Activated CD4-positive, alpha-beta memory T cell treated with anti-CD3 and anti-CD28 coated beads for 36 hours (primary cell): ENCODE measurements at places on chromosomes 4 and X. TPM values are rescaled to one million over a fixed set of nuclear protein-coding genes. Genes with fewer than 3 reads are reported as not detected.

DNA sequence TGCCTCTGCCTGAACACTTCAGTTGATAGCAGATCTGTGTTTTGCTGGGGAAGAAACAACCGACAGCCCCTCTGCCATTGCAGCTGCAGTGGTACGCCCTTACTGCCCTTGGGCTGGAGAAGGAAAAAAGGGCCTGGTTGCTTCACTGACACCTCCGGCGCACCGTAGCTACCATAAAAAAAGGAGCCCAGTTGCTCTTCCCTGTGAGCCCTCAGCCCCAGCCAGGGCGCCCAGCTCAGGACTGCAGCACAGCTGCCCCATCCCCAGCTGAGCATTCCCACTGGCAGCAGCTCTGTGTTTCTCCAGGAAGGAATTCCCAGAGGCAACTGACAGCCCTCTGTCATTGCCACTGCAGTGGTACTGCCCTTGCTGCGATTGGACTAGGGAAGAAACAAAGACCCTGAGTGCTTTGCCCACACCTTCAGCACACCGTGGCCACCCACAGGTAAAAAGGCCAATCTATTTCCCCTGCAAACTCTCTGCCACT is 142.7 kb downstream of the DKK2 start:
- no peak for DNase-seq
- H3K4me3 ChIP-seq = no peak overlapping the region
- H3K27ac ChIP-seq = no peak overlapping the region
- no peaks in the 10 kb centered on the region for H3K27me3 ChIP-seq
- H3K4me1 ChIP-seq = no peaks in the 10 kb centered on the region
- no peaks in the 10 kb centered on the region for H3K36me3 ChIP-seq

GRCh38 chr4:25320773-25321172 is 8.2 kb downstream of the ZCCHC4 start:
- peak overlapping the region; percentile 79 for H3K27ac ChIP-seq
- DNase-seq = no peak
- no peaks in the 10 kb centered on the region for H3K27me3 ChIP-seq
- peaks cover 12% of the 10 kb centered on the region for H3K36me3 ChIP-seq
- peaks cover 25% of the 10 kb centered on the region for H3K4me1 ChIP-seq

- H3K4me1 ChIP-seq = peaks cover 22% of the 10 kb centered on the region
- peak overlapping the region; percentile 20 for H3K4me3 ChIP-seq
- peaks cover 5% of the 10 kb centered on the region for H3K36me3 ChIP-seq
- no peak overlapping the region for H3K27ac ChIP-seq
- no peaks in the 10 kb centered on the region for H3K27me3 ChIP-seq
- DNase-seq = peak; percentile 83
Measured at GRCh38 chrX:70755850-70756249, 152.7 kb downstream of the TEX11 start.

GRCh38 chr4:183722731-183723560 is 63.9 kb downstream of the TRAPPC11 start:
- peak overlapping the region; percentile 69 for H3K4me3 ChIP-seq
- H3K27me3 ChIP-seq = peaks cover 7% of the 10 kb centered on the region
- no peak overlapping the region for H3K27ac ChIP-seq
- no peaks in the 10 kb centered on the region for H3K36me3 ChIP-seq
- H3K4me1 ChIP-seq = peaks cover 11% of the 10 kb centered on the region

DNA sequence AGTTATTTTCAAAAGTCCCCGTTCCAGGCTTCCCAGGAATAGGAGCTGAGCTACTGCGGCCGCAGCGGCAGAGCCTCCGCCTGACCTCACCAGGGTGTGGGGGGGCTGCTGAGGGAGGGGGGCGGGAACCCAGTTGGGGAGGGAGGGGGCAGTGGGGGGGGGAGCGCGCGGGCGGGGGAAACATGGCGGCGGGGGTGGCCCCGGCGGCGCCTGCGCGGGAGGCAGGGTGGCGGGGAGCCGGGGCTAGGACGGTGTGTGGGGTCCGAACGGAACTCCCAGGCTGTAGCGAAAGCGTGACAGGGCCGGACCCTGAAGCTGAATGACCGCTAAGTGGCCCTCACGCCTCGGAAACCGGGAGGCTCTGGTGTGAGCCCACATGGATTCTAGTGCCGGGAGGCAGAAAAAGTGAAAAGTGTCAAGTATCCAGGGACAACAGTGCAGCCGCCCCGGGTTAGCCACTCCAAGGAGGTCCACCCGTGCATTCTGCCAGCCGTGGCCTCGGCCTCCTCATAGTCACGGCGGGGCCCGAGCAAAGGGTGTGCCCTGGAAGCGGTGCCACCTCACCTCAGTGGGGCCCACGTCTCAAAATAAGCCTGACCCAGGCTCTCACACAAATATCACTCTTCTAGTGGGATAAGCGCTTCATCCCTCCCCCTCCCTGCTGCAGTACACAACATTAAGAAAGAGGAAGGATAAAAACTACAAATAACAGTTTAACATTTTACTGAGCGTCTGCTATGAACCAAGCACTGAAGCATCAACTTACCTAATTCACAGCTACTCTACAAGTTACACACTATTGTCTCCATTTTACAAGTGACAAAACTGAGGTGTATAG is at the start of gene KLHL13:
KLHL13 (minus strand) TSS at position 98 of the 838 bp plus-strand sequence. CDS start 88,337 bp downstream, outside the sequence.
- H3K36me3 ChIP-seq = no peaks in the 10 kb centered on the region
- H3K27ac ChIP-seq = no peak within 1 kb of the TSS
- H3K4me1 ChIP-seq = peaks cover 4% of the 10 kb centered on the region
- peak; percentile 7 for DNase-seq
- peak within 1 kb of the TSS; percentile 20 for H3K4me3 ChIP-seq

GRCh38 chrX:39206399-39207145 is 405.3 kb downstream of the MID1IP1 start:
- no peak for DNase-seq
- H3K27me3 ChIP-seq = no peaks in the 10 kb centered on the region
- no peak overlapping the region for H3K27ac ChIP-seq
- H3K4me1 ChIP-seq = peaks cover 35% of the 10 kb centered on the region
- no peak overlapping the region for H3K4me3 ChIP-seq
- no peaks in the 10 kb centered on the region for H3K36me3 ChIP-seq

GRCh38 chr4:150986085-150986484 is 29.0 kb downstream of the LRBA start:
- H3K36me3 ChIP-seq = peaks cover 13% of the 10 kb centered on the region
- H3K27me3 ChIP-seq = no peaks in the 10 kb centered on the region
- no peak overlapping the region for H3K27ac ChIP-seq
- H3K4me3 ChIP-seq = no peak overlapping the region

- H3K4me1 ChIP-seq = peaks cover 8% of the 10 kb centered on the region
- H3K4me3 ChIP-seq = no peak overlapping the region
- H3K27ac ChIP-seq = no peak overlapping the region
- H3K27me3 ChIP-seq = peaks cover 10% of the 10 kb centered on the region
- DNase-seq = no peak
Measured at GRCh38 chr4:11549525-11549924, 120.8 kb upstream of the HS3ST1 start.

- no peak for DNase-seq
- no peaks in the 10 kb centered on the region for H3K36me3 ChIP-seq
- no peak overlapping the region for H3K4me3 ChIP-seq
- H3K4me1 ChIP-seq = no peaks in the 10 kb centered on the region
Measured at GRCh38 chr4:152927737-152928136, 8.4 kb upstream of the FHDC1 start.

DNA sequence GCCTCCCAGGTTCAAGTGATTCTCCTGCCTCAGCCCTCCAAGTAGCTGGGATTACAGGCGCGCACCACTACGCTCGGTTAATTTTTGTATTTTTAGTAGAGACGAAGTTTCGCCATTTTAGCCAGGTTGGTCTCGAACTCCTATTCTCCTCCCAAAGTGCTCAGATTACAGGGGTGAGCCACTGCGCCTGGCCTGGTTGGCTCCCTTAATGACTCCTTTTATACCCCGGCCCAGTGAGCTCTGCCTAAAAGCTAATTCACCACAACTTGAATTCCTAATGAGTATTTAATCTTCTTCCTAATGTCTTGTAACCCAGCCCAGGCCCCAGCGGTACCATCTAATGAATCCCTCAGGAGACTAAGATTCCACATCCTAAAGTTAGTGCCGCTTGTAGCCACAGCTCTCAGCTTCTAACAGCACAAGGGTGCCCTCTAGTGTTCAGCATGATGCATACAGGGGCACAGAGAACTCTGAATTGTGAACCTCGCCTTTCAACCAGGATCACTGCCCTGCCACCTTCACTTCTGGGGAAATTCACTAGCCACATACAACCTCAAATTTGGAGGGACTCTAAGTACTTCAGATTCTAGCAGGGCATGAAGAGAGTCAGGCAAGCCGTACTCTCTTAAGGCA is 89.5 kb downstream of the OR13H1 start:
- H3K4me1 ChIP-seq = peaks cover 3% of the 10 kb centered on the region
- peak; percentile 44 for DNase-seq
- no peaks in the 10 kb centered on the region for H3K36me3 ChIP-seq
- no peak overlapping the region for H3K27ac ChIP-seq
- no peak overlapping the region for H3K4me3 ChIP-seq

GRCh38 chr4:3766036-3766784 is at the start of gene ADRA2C:
ADRA2C (plus strand) TSS chr4:3766385; CDS start chr4:3766607, 222 bp downstream.
- no peaks in the 10 kb centered on the region for H3K36me3 ChIP-seq
- H3K27ac ChIP-seq = no peak within 1 kb of the TSS
- peaks cover 2% of the 10 kb centered on the region for H3K4me1 ChIP-seq
- H3K4me3 ChIP-seq = peak within 1 kb of the TSS; percentile 26
- DNase-seq = no peak
- peaks cover 17% of the 10 kb centered on the region for H3K27me3 ChIP-seq

GRCh38 chrX:97672608-97673007 is 788.9 kb downstream of the RPA4 start:
- H3K27me3 ChIP-seq = no peaks in the 10 kb centered on the region
- H3K4me1 ChIP-seq = no peaks in the 10 kb centered on the region
- no peak for DNase-seq
- no peak overlapping the region for H3K4me3 ChIP-seq
- H3K27ac ChIP-seq = no peak overlapping the region

- H3K4me3 ChIP-seq = no peak overlapping the region
- H3K36me3 ChIP-seq = no peaks in the 10 kb centered on the region
- no peaks in the 10 kb centered on the region for H3K4me1 ChIP-seq
Measured at GRCh38 chr4:45453258-45453853, 670.5 kb downstream of the GABRG1 start.

GRCh38 chr4:144634978-144635747 is 10.8 kb upstream of the HHIP start:
- H3K27ac ChIP-seq = no peak overlapping the region
- DNase-seq = no peak
- H3K4me3 ChIP-seq = no peak overlapping the region
- H3K27me3 ChIP-seq = peaks cover 2% of the 10 kb centered on the region
- no peaks in the 10 kb centered on the region for H3K36me3 ChIP-seq
- H3K4me1 ChIP-seq = no peaks in the 10 kb centered on the region

DNA sequence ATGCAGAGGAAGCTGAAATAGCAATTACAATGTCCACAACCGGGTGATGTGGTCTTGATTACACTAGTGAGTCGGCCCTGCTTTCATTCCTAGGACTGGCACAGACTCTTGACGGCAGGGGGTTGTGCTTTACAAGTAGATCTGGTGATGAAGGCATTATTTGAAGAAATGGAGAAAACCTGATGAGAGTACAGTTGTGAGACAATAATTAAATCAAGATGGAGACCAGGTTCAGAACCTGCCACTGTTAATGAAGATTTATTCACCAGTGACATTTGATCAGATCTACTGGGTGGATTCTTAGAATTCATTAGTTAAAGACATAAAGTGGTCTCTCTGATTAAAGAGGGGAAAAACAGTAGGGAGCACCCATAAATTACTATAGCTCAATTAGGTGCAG is 747.2 kb downstream of the STPG2 start:
- no peak overlapping the region for H3K4me3 ChIP-seq
- no peaks in the 10 kb centered on the region for H3K36me3 ChIP-seq
- H3K27me3 ChIP-seq = no peaks in the 10 kb centered on the region
- H3K27ac ChIP-seq = no peak overlapping the region
- H3K4me1 ChIP-seq = no peaks in the 10 kb centered on the region
- DNase-seq = no peak

GRCh38 chr4:4761128-4761982 is 98.1 kb upstream of the MSX1 start:
- no peak overlapping the region for H3K27ac ChIP-seq
- DNase-seq = no peak
- H3K4me3 ChIP-seq = no peak overlapping the region
- H3K36me3 ChIP-seq = no peaks in the 10 kb centered on the region

- DNase-seq = no peak
- peaks cover 19% of the 10 kb centered on the region for H3K4me1 ChIP-seq
- H3K4me3 ChIP-seq = no peak overlapping the region
- H3K27ac ChIP-seq = no peak overlapping the region
- no peaks in the 10 kb centered on the region for H3K27me3 ChIP-seq
Measured at GRCh38 chr4:1609901-1610790, 74.0 kb downstream of the FAM53A start.

- H3K27ac ChIP-seq = no peak overlapping the region
- peak; percentile 11 for DNase-seq
- H3K4me1 ChIP-seq = no peaks in the 10 kb centered on the region
- H3K36me3 ChIP-seq = no peaks in the 10 kb centered on the region
- peak overlapping the region; percentile 37 for H3K4me3 ChIP-seq
Measured at GRCh38 chrX:31266203-31267076, 194.6 kb upstream of the FTHL17 start.

DNA sequence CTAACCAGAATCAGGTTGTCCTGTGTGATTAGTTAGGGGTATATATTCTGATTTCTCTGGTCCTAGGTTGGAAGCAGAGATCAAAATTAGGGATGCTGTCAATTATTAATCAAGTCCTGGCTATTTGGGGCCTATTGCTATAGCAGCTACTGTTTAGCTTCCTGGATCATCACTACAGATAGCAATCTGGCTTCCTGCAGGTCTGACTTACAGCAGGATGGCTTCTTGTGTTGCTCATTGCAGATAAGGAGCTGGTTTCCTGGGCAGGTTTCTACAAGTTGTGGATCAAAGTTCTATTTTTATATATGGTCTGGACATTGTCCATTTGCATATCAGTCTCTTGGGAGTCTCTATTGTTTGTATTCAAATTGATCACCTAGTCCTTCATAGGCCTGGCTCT is 57.7 kb upstream of the C4orf54 start:
- DNase-seq = no peak
- peaks cover 8% of the 10 kb centered on the region for H3K4me1 ChIP-seq
- no peak overlapping the region for H3K27ac ChIP-seq
- peaks cover 4% of the 10 kb centered on the region for H3K27me3 ChIP-seq

GRCh38 chr4:138400543-138400942 is 158.4 kb upstream of the SLC7A11 start:
- H3K4me1 ChIP-seq = no peaks in the 10 kb centered on the region
- no peak overlapping the region for H3K27ac ChIP-seq
- H3K4me3 ChIP-seq = no peak overlapping the region
- DNase-seq = no peak
- no peaks in the 10 kb centered on the region for H3K36me3 ChIP-seq

GRCh38 chrX:69153060-69153730 is 12.1 kb downstream of the PJA1 start:
- H3K4me3 ChIP-seq = no peak overlapping the region
- H3K27ac ChIP-seq = no peak overlapping the region
- no peaks in the 10 kb centered on the region for H3K4me1 ChIP-seq
- no peak for DNase-seq
- no peaks in the 10 kb centered on the region for H3K36me3 ChIP-seq

The RASGEF1B gene
- total RNA-seq = 4.6 TPM

The CLDN34 gene
- not detected for total RNA-seq

The CPE gene
- total RNA-seq = not detected

The DMP1 gene
- total RNA-seq = not detected

The PSMD10 gene
- 63.5 TPM for total RNA-seq

The BEND2 gene
- not detected for total RNA-seq

The GAGE12F gene
- total RNA-seq = not detected
